ENCODE measurements at places on chromosomes 4 and X. TPM values are rescaled to one million over a fixed set of nuclear protein-coding genes. Genes with fewer than 3 reads are reported as not detected.

CEP135 gene
- 5.4 TPM for total RNA-seq

WDR17 gene
- total RNA-seq, result 4.2 TPM

SPANXN4 gene
- not detected for total RNA-seq

- no peak for DNase-seq
These were observed 38.3 kb upstream of the LGI2 start for GRCh38 chr4:25069014-25069413.
